Stomach (tissue), 19 donors: ENCODE measurements at places on chromosomes 12 and 14. TPM values are rescaled to one million over a fixed set of nuclear protein-coding genes. Genes with fewer than 3 reads are reported as not detected.

Gene ITGA7
- 58.0 TPM for total RNA-seq

Gene SIRT4
- total RNA-seq = not detected

Gene GYS2
- total RNA-seq = not detected

Gene SELPLG
- total RNA-seq = 1.3 TPM

Gene RDH16
- total RNA-seq = 0.37 TPM

Gene FGF6
- total RNA-seq = not detected

Gene CCDC177
- not detected for total RNA-seq

DNA sequence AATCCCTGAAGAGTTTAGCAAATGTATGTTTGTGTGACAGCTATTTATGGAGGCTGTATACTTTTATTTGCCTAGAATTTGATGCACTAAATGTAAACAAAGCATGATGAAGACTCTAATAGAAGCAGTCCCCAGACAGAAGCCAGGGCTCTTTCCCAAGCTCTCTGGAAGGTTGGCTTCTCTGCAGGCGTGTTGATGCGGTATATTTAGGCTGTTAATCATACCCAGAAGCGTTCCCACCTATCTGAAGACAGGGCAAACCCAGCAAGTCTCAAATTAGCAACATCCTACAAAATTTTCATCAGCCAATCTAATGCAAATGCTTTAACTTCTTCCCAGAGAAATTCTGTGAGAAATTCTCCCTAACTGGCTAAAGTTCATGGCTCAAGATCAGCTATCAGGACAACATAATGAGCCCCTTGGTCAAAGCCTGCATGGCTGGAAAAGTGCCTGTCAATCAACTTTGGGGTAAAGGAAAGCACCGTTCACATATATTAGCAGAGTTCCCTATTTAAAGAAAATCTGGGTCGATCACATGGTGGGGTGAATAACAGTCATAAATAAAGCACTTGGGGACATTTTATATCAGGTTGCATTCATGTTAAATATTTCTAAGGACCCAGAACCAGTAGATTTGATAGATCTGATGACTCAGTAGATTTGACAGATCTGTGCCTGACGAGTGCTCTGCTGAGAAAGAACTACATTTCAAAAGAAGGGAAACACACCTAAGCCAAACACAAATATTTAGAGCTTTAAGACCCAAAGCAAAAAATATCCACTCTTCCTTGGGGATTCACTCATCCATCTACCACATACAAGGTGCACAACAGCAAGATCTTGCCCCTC is 46.6 kb downstream of the KSR2 start:
- no peak for DNase-seq
- no peaks in the 10 kb centered on the region for H3K27me3 ChIP-seq
- H3K4me3 ChIP-seq = no peak overlapping the region
- no peaks in the 10 kb centered on the region for H3K4me1 ChIP-seq
- no peak overlapping the region for H3K27ac ChIP-seq

- no peak overlapping the region for H3K4me3 ChIP-seq
- H3K4me1 ChIP-seq = peaks cover 30% of the 10 kb centered on the region
- peaks cover 16% of the 10 kb centered on the region for H3K36me3 ChIP-seq
- H3K27me3 ChIP-seq = no peaks in the 10 kb centered on the region
- H3K27ac ChIP-seq = peak overlapping the region; percentile 47
- DNase-seq = no peak
Measured at GRCh38 chr12:122850695-122851350, 15.6 kb downstream of the HIP1R start.

DNA sequence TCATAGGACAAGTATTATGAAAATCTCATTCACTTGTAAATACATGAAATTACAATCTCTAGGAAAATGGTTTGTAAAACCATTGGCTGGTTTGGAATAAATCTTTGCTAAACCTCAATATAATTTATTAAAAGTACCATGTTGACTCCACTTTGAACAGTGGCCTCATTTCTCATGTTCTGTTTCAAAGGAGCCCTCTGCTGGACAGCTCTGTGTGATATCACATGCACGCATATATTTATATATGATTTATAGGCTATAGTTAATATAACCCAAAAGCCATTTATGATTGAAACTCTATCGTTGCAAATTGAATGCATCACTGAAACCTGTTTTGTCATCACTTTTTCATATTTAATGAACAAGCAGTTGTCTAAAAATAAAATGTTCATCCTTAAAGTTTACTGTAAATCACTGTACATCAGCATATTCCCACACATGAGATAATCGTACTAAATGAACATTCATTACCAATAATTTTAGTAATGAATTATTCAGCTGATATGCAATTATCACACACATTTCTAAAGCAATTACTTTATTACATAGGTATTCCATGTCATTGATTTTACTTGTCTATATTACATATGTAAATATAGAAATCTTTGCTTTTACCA is 493.8 kb downstream of the NPAS3 start:
- H3K27ac ChIP-seq = no peak overlapping the region
- no peaks in the 10 kb centered on the region for H3K4me1 ChIP-seq
- no peaks in the 10 kb centered on the region for H3K27me3 ChIP-seq
- no peaks in the 10 kb centered on the region for H3K36me3 ChIP-seq

DNA sequence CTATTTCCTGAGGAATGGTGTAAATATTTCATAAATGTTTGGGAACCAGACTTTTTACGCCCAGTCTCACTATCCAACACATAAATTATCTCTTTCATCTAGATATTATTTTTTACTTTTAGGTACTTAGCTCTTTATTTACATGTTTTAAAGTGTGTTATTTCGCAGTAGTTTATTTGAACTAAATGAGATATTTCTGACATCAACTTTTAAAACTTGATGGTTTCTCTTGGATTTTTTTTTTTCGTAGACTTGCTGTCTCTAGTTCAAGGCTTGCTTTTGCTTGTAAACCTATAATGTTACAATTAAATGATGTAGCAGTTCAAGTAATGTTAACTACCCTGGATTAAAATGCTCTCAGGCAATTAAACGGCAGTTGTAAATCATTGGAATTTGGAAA is 241.7 kb upstream of the PDE3A start:
- H3K4me3 ChIP-seq = no peak overlapping the region
- no peaks in the 10 kb centered on the region for H3K27me3 ChIP-seq
- H3K36me3 ChIP-seq = no peaks in the 10 kb centered on the region
- no peak overlapping the region for H3K27ac ChIP-seq
- H3K4me1 ChIP-seq = no peaks in the 10 kb centered on the region

GRCh38 chr14:24699052-24699451 is 65.1 kb upstream of the GZMB start:
- no peaks in the 10 kb centered on the region for H3K4me1 ChIP-seq
- no peak overlapping the region for H3K4me3 ChIP-seq
- no peak for DNase-seq
- no peaks in the 10 kb centered on the region for H3K36me3 ChIP-seq

DNA sequence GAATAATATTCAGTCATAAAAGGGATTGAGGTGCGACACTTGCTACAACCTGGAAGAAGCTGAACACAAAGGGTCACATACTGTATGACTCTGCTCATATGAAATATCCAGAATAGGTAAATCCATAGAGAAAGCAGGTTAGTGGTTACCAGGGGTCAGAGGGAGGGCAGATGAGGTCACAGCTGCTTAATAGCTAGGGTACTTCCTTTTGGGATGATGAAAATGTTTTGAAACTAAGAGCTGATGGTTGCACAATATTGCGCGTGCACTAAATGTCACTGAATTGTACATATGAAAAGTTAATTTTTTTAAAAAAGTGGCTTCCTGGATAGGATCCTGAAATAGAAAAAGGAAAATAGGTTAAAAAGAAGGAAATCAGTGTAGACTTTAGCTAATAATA is 23.8 kb downstream of the NEUROD4 start:
- no peaks in the 10 kb centered on the region for H3K36me3 ChIP-seq
- no peaks in the 10 kb centered on the region for H3K4me1 ChIP-seq
- peaks cover 21% of the 10 kb centered on the region for H3K27me3 ChIP-seq
- H3K4me3 ChIP-seq = no peak overlapping the region

GRCh38 chr12:52235822-52236361 is 2.8 kb downstream of the KRT7 start:
- no peaks in the 10 kb centered on the region for H3K36me3 ChIP-seq
- H3K27ac ChIP-seq = peak overlapping the region; percentile 57
- H3K27me3 ChIP-seq = peaks cover 36% of the 10 kb centered on the region
- no peak overlapping the region for H3K4me3 ChIP-seq
- DNase-seq = peak; percentile 89

DNA sequence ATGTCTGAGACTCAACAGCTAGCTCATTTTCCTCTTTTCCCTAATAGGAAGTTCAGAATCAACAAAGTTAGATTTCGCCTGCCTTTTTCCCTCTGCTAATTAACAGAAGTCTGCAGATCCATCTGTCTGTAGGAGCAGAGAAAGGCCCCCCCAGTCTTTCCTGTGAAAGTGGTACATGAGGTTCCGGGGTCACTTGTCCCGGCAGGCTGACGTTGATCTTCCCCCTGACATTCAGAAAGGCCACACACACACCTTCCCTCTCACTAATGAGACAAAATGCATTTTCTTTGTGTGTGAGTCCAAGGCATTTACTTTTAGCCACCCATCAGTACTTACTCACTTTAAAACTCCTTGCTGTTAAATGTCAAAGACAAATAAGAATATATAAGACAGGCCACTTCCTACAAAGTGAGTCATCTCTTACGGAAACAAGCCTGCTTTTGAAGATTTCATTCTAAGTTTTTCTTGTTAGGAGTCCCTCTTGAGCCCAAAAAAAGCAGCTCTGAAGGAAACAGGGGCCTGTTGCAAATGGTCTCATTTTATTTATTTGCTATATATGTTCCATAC is 138.7 kb downstream of the TTC7B start:
- DNase-seq = peak; percentile 53
- H3K4me1 ChIP-seq = no peaks in the 10 kb centered on the region
- H3K27ac ChIP-seq = peak overlapping the region; percentile 56
- no peak overlapping the region for H3K4me3 ChIP-seq
- H3K36me3 ChIP-seq = peaks cover 8% of the 10 kb centered on the region

- H3K4me3 ChIP-seq = no peak overlapping the region
- H3K36me3 ChIP-seq = peaks cover 7% of the 10 kb centered on the region
- no peaks in the 10 kb centered on the region for H3K4me1 ChIP-seq
- H3K27ac ChIP-seq = no peak overlapping the region
- peak; percentile 76 for DNase-seq
Measured at GRCh38 chr12:28390761-28391385, 200.6 kb downstream of the CCDC91 start.

GRCh38 chr12:51421266-51421884 is 3.3 kb upstream of the SLC4A8 start:
- H3K27me3 ChIP-seq = no peaks in the 10 kb centered on the region
- no peaks in the 10 kb centered on the region for H3K36me3 ChIP-seq
- H3K27ac ChIP-seq = no peak overlapping the region
- peak; percentile 56 for DNase-seq
- H3K4me3 ChIP-seq = no peak overlapping the region
- peaks cover 18% of the 10 kb centered on the region for H3K4me1 ChIP-seq

DNA sequence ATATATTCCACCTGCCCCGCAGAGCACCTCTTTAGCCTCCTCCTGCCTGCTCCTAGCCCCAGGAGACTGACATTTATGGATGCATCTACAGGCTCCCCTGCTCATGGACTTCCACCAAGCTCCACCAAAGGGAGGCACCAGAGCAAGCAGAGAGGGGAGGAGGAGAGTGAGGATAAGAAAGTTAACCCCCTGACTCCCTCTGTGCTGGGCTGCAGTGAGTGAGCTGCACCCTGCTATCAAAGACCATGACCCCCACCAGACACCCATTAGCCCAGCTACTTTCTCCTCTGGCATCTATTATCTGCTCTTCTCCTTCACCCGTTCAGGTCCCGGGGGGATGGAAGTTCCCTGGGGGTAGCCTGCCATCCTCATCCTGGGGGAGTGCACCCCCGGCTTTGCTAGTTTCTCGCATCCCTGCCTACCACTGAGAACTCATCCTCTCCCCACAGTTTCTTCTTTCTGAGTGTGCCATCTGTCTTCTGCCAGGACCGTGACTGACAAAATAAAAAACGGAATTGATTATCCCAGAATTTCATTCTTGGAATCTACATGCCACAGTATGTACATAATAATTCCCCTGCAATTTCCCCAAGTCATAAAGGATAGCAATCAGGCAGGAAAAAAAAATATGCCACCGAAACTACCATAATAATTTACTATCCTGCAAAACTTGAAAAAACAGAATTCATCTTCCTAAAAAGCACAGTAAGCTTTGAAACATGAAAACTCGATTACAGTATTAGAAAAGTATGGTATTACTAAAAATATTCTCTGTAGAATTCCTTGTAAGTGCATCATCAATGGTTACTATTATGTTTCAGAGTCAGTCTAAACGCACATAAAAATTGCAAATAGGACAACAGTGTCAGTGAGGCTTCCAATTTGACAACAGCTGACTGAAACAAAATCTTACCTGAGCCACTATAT is 45.2 kb downstream of the FOXN3 start:
- no peaks in the 10 kb centered on the region for H3K36me3 ChIP-seq
- no peak for DNase-seq
- H3K27me3 ChIP-seq = no peaks in the 10 kb centered on the region
- H3K4me1 ChIP-seq = peaks cover 44% of the 10 kb centered on the region
- no peak overlapping the region for H3K4me3 ChIP-seq

GRCh38 chr12:128662101-128662500 is 161.7 kb downstream of the SLC15A4 start:
- no peaks in the 10 kb centered on the region for H3K36me3 ChIP-seq
- no peaks in the 10 kb centered on the region for H3K4me1 ChIP-seq

DNA sequence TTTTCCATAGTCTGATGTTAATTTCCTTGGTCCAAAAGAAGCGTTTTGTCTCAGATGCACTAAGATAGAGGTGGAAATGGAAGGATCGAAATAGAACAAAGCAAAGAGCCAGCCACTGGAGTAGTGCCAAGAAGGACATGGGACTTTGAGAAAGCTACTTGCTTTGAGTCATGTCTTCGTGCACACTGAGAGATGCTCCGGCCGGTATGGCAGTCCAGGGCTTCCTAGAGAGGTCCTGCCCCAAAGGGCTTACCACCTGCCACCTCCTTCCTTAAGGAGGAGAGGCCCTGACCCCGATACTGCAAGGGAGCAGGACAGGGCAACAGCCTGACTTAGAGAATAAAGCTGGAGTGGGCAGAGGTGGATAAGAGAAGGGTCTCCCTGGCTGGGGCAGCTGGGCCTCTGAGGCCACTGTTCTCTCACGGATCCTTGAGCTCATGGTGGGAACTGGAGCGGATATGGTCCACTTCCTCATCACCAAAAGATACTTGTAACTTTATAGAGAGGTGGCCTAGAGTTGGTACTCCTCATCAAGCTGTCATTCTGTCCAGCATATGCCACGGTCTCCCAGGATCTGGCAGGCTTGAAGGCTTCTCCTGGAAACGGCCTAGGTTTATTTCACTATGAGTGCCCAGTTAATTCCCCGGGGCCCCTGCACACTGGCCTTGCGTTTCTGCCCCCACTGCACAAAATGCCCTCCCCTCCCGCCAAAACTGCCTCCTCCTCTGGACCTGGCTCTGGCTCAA is 57.4 kb downstream of the FOXN3 start:
- peaks cover 17% of the 10 kb centered on the region for H3K4me1 ChIP-seq
- H3K36me3 ChIP-seq = no peaks in the 10 kb centered on the region
- no peaks in the 10 kb centered on the region for H3K27me3 ChIP-seq
- no peak for DNase-seq
- peak overlapping the region; percentile 44 for H3K27ac ChIP-seq
- H3K4me3 ChIP-seq = no peak overlapping the region
